GM23338 (cell line): ENCODE measurements at places on chromosomes 6 and 20. TPM values are rescaled to one million over a fixed set of nuclear protein-coding genes. Genes with fewer than 3 reads are reported as not detected.

The NOX3 gene
- total RNA-seq, result not detected in 2 replicates

DNA sequence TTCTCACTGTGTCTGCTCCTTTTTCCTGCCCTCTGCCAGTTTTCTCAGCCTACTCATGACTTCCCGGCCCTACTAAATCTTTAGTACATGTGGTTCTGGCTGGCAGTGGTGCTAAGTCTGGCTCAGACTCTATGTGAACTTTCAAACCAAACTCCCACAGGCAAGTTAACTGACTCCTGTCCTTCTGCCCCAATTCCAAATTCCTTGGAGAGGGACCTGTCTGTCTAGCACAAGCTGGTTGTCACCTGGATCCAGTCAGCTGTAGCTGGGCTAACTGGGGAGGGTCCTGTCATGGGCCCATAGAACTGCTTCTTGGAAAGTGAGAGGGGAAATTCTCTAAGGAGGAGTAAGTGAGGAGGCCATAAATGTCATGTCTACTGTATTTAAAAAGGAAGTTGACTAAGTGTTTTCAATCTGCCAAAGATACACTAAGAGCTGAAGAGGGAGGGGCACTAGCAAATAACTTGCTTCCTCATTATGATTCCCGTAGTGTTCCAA, 240.1 kb downstream of the KCNQ5 start:
- no peaks in the 10 kb centered on the region for H3K27me3 ChIP-seq
- no peaks in the 10 kb centered on the region for H3K36me3 ChIP-seq
- no peak overlapping the region for H3K4me3 ChIP-seq
- H3K4me1 ChIP-seq, result peaks cover 5% of the 10 kb centered on the region; the same call in 1 of the 2 replicates
- no peak overlapping the region for H3K27ac ChIP-seq
- DNase-seq, result no peak

GRCh38 chr6:6655805-6656251, 67.3 kb downstream of the LY86 start:
- 0 out of 2 replicates have a peak, but pooled peaks cover 3% of the 10 kb centered on the region for H3K4me1 ChIP-seq
- no peak overlapping the region for H3K4me3 ChIP-seq
- peaks cover 11% of the 10 kb centered on the region; the same call in 1 of the 2 replicates for H3K27me3 ChIP-seq
- H3K27ac ChIP-seq, result no peak overlapping the region
- DNase-seq, result no peak
- no peaks in the 10 kb centered on the region for H3K36me3 ChIP-seq

DNA sequence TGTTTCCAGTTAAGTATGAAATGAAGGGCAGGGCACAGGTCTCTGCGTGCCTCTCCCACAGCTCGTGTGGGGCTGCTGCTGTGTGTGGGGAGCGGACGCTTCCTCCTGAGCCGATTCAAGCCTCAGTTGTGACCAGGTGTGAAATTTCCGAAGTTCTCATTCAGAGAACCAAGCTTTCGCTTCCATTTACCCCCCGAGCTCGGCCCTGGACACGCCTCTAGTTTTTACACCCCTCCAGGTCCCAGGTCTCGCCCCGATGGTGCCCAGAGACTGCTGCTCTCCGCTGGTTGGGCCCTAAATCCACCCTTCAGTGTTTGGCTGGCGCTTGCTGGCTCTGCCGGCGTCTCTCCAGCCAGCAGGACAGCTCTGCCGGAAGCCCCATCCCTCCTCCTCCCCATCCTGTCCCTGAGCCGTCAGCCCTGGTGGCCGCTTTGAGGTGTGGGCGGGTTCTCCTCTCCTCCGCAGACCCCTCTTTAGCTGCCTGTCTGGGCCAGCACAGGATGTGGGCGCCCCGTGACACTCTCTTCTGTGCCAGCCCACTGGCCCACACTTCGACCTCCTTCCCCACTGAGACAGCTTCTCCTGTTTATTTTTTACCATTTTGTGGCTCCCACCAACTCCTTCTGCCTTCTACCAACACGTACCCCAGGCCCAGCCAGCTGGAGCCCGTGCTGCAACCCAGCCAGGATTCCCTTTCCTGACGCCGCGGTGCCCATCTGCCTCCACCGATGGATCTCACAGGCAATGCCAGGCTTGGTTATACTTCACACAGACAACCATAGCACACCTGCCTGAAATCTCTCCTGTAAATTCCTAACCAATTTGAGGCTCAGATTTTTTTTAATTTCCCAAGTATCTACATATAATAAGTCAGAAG, 142.8 kb downstream of the DLL1 start:
- DNase-seq, result peak; percentile 46
- no peaks in the 10 kb centered on the region; the same call in 1 of the 2 replicates for H3K4me1 ChIP-seq
- no peak overlapping the region for H3K4me3 ChIP-seq
- no peaks in the 10 kb centered on the region for H3K27me3 ChIP-seq

The WRNIP1 gene
- total RNA-seq, result 50.4 and 66.0 TPM in 2 replicates

- peaks cover 22% of the 10 kb centered on the region for H3K4me1 ChIP-seq
- H3K27me3 ChIP-seq, result no peaks in the 10 kb centered on the region
- no peak overlapping the region for H3K27ac ChIP-seq
- no peak overlapping the region for H3K4me3 ChIP-seq
- peaks cover 5% of the 10 kb centered on the region; the same call in 1 of the 2 replicates for H3K36me3 ChIP-seq
Observed at GRCh38 chr6:113596387-113597230, 260.5 kb upstream of the MARCKS start.

- H3K4me3 ChIP-seq, result no peak overlapping the region
- no peaks in the 10 kb centered on the region for H3K36me3 ChIP-seq
- H3K4me1 ChIP-seq, result no peaks in the 10 kb centered on the region
- H3K27me3 ChIP-seq, result no peaks in the 10 kb centered on the region
- H3K27ac ChIP-seq, result no peak overlapping the region
- DNase-seq, result no peak
Observed at GRCh38 chr6:111417181-111417585, 65.8 kb downstream of the REV3L start.

The RSPH3 gene
- 1.7 and 2.4 TPM in 2 replicates for total RNA-seq

DNA sequence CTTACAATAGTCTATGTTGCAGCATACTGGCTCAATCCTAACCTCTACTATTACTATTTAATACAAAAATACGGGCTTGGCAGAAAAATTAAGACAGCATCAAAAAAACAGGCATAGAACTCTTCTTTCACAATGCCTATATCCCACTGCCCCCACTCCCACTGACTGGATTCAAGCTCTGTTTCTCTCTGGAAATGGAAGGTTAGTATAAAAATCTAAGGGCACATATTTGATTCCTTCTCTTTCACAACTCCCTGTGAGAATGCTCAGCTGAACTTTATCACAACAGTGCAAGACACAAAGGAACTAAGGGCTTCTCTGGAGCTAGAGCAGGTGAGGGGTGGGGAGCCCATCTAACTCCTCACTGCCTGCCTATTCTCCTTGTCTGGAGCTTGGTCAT, 258.4 kb upstream of the FAM83B start:
- DNase-seq, result no peak
- H3K4me3 ChIP-seq, result no peak overlapping the region
- no peaks in the 10 kb centered on the region for H3K27me3 ChIP-seq
- no peaks in the 10 kb centered on the region for H3K4me1 ChIP-seq
- H3K27ac ChIP-seq, result no peak overlapping the region
- no peaks in the 10 kb centered on the region for H3K36me3 ChIP-seq

GRCh38 chr6:14787677-14788076, 458.2 kb upstream of the JARID2 start:
- no peaks in the 10 kb centered on the region for H3K36me3 ChIP-seq
- peaks cover 41% of the 10 kb centered on the region for H3K4me1 ChIP-seq
- H3K27ac ChIP-seq, result no peak overlapping the region
- no peaks in the 10 kb centered on the region for H3K27me3 ChIP-seq
- H3K4me3 ChIP-seq, result no peak overlapping the region

The DUSP15 gene
- total RNA-seq, result 2.8 and 5.9 TPM in 2 replicates

GRCh38 chr6:105179244-105180065, at the start of gene POPDC3:
POPDC3 (minus strand) TSS chr6:105180014; CDS start chr6:105161909, 18,105 bp downstream.
- no peaks in the 10 kb centered on the region for H3K36me3 ChIP-seq
- peak within 1 kb of the TSS; percentile 86 for H3K4me3 ChIP-seq
- H3K4me1 ChIP-seq, result peaks cover 37% of the 10 kb centered on the region
- H3K27me3 ChIP-seq, result peaks cover 38% of the 10 kb centered on the region
- no peak within 1 kb of the TSS for H3K27ac ChIP-seq
- DNase-seq, result peak; percentile 82

GRCh38 chr6:166998256-166999144, 697 bp upstream of the CEP43 start:
- peaks cover 6% of the 10 kb centered on the region for H3K4me1 ChIP-seq
- H3K36me3 ChIP-seq, result no peaks in the 10 kb centered on the region; the same call in 1 of the 2 replicates
- DNase-seq, result peak; percentile 60
- H3K4me3 ChIP-seq, result peak overlapping the region; percentile 75
